ENCODE measurements at places on chromosomes 5 and 9.

- no peak for DNase-seq
These were observed 111.7 kb upstream of the MRPS30 start for GRCh38 chr5:44697025-44697424.

GRCh38 chr5:116415989-116416388 is 158.6 kb downstream of the SEMA6A start:
- DNase-seq = no peak

DNA sequence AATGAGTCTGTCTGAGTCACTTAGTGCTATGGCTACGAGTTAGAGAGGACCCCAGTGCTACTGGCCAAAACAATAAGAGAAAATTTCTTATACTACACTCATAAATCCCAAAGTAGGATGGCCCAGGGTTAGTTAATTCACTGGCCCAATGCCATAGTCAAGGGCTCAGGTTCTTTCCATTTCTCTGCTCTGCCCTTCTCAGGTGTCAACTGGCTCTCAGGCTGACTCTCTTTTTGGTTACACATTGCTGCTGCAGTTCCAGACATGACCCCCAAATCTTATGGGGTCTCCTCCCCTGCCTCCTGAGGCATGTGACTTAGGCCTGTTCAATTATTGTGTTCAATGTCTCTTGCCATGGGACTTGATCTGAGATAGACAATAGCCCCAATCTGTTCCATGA is 70.4 kb downstream of the ARHGEF37 start:
- no peak for DNase-seq

DNA sequence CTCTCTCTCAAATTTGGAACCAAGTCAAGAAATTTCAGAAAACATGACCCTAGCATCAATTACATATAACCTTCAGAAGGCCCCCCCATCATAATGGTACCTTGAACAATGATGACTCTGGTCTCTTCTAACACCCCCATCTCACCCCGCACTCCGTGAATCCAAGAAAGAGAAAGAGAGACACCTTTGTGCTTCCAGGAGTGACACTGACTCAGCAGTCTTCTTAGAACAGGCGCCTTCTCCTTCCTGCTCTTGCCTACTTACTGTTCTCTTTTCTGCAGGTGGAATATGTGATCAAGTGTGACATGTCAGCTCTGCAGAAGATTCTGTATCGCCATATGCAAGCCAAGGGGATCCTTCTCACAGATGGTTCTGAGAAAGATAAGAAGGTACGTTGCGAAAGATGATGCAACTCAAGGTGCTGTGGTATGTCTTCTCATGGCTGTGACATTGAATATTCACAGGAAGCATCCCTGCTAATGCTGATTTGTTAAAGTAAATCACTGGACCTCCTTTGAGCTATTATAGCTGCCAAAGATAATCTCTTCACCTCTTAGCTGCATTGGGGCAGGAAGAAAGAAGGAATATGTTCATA is 81.3 kb downstream of the SMARCA2 start:
- no peak for DNase-seq

- no peak for DNase-seq
These were observed 576.2 kb upstream of the CLINT1 start for GRCh38 chr5:158435161-158435616.

DNA sequence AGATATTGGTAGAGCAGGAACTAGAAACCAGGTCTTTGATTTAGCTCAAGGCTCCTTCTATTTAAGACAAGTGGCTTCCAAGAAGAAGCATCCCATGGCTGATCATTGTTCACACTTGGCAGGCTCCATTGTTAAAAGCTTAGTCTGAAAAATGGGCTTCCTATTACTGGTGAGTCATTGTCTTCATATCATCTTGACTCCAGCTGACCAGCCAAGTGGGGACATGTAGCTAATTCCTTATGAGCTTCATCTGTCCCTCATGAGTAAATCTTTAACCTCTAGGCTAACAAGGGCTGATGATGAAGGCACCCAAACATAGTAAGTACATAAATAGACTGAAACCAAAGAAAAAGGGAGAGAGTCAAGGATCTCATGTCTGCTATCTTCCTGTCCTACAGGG is 530.3 kb upstream of the KLF4 start:
- no peak for DNase-seq

- no peak for DNase-seq
These were observed 1823.4 kb downstream of the MAT2B start for GRCh38 chr5:165328846-165329245.

DNA sequence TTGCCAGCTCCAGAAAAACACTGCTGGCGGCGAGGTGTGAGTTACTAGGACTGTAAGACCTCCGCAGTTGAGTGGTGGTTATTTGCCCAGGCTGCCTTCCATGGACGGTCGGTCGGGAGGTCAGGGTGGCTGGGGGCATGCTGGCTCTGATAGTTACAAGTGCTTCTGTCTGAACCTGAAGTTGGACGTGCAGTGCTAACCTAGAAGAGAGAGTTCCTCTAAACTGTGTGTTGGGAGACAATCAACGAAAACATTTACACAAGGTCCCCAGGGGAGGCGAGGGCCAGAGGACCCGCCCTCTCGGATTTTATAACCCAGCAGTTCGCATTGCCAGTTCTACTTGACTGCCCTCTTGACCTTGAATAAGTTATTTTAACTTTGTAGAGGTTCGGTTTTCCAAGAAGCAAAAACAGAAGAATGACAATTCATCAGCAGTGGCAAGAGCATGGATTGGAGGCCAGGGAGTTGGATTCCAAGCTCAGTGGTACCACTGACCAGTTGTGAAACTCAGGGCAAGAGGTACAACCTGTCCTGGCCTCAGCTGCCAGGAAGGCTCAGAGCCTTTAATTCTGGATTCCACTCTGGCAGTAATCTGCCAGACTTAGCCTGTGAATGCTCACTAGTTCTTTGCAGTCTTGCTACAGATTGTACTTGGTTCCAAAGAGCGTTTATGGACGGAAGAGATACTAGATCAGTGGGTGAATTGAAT is 28.7 kb upstream of the PDE8B start:
- DNase-seq = no peak

- DNase-seq = no peak
These were observed 4.3 kb upstream of the EMB start for GRCh38 chr5:50445296-50445949.

GRCh38 chr5:108046955-108047670 is 334.8 kb downstream of the FBXL17 start:
- no peak for DNase-seq

DNA sequence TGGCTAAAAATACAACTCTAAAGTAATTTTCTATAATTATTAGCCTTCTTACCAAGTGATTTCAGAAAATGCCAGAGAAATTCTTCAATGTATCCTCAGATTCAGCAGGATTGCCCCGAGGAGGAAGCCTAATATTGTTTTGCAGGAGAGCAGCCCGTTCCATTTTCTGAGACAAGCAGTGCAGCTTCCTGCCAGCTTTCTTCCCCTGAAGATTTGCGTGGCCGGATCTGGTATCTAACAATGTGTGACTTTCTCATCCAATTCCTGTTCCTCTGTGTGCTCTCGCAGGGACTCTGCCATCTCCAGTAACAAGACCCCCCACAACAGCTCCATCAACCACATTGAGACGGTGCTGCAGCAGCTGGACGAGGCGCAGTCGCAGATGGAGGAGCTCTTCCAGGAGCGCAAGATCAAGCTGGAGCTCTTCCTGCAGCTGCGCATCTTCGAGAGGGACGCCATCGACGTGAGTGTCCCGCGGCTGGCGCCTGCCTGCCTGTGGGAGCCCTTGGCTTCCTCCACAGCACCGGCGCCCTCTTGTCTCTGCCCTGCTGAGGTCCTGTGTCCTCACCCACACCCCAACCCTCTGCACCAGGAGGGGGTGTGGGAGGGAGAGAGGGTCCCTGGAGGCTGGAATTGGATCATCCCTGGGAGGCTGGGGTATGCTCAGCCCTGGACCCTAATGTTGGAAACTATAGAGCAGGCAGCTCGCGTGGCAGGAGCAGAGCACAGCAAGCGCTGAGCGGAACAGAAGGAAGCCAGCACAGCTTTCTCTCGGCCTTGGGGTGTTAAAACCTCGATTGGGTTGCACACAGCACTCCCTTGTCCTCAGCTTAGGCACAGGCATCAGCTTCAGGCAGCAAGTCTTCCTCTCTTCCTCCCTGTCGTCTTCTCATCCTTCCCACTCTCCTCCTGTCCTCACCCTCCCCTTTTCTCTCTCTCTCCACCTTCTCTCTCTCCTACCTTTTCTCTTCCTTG is 216.2 kb downstream of the TRIO start:
- DNase-seq = no peak

DNA sequence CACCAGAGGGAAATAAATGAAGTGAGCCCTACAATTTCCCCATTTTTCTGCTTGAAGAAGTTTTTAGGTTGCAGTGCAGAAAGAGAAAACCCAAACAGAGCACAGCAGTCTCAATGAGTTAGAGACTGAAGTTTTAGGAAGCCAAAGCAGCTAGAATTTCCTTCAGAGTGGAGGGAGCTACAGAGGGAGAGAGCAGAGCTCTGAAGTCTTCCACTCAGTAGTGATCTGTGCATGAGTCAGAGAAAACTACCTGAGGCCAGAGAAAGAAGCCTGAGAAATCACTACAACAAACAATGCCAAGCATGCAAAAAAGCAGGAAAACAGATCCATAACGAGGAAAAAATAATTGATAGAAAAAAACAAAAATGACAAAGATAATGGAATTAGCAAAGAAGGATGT is 17.9 kb upstream of the NDUFB6 start:
- no peak for DNase-seq

GRCh38 chr5:168471785-168472184 is 14.5 kb upstream of the RARS1 start:
- no peak for DNase-seq

DNA sequence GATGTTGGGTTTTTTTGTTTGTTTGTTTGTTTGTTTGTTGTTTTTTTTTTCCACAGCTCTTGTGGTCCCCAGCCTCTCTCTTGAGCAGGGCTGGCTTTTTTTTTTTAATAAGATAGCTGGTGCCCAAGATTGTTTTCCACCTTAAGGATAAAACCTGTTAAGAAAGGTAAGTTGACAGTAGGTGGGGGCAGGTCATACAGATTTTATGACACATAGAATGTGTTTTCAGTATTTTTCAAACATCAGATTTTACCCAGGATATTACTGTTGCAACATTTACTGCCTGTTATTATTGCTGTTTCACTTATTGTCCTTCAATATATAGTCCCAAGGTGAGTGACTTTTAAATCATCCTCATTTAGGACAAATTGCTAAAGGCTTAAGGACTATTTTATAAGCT is 3.9 kb upstream of the IL7R start:
- DNase-seq = no peak

GRCh38 chr9:86795047-86795442 is 152.3 kb downstream of the GAS1 start:
- DNase-seq = no peak

GRCh38 chr9:68546596-68547390 is 6.1 kb upstream of the TMEM252 start:
- no peak for DNase-seq

- no peak for DNase-seq
These were observed 462.2 kb downstream of the DIRAS2 start for GRCh38 chr9:90180381-90180780.

DNA sequence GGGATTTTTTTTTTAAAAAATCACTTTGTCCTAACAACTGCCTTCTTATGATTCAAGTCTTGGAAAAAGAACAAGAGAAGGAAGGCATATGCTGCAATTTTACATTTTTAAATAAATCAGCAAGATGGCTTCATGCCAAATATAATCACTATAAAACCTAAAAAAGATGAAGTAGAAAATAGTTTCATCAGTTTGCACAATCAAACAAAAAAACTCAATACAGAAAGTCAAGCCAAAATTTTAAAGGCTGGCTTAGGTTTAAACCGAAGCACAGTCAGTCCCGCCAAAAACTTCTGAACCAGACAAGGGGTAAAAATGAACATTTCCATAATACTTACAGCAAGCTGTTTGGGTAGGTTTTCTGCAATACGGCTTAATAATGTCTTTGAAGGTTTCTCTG is 57.3 kb downstream of the ZFR start:
- DNase-seq = no peak

DNA sequence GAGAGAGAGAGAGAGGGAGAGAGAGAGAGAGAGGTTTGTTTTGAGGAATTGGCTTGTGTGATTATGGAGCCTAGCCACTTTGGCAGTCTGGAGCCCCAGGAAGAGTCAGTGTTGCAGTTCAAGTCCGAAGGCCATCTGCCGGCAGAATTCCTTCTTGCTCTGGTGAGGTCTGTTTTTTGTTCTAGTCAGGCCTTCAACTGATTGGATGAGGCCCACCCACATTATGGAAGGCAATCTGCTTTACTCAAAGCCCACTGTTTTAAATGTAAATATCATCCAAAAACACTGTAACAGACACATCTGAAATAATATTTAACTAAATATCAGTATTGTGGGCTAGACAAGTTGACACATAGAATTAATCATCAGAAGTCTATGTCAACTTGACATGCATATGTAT is 11.4 kb upstream of the GRM6 start:
- no peak for DNase-seq

DNA sequence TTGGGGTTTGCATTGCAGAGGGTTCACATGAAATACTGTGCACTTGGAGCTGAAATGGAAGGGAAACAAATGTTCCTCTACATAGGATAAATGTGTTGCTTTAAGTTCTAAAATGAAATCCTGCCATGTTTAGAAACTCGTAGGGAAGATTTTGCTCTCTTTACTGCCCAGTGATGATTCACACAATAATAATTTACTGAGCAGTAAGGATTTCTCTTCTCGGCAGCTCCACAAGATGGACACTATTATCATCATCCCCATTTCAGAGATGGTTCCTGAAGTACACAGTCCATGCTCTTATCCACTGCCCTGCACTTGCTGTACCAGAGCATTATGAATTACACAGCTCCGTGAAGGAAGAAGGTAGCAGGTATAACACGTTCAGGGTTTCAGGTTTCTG is 4.1 kb downstream of the HACD4 start:
- DNase-seq = no peak

- no peak for DNase-seq
These were observed 1.8 kb downstream of the PFDN1 start for GRCh38 chr5:140301136-140301535.

DNA sequence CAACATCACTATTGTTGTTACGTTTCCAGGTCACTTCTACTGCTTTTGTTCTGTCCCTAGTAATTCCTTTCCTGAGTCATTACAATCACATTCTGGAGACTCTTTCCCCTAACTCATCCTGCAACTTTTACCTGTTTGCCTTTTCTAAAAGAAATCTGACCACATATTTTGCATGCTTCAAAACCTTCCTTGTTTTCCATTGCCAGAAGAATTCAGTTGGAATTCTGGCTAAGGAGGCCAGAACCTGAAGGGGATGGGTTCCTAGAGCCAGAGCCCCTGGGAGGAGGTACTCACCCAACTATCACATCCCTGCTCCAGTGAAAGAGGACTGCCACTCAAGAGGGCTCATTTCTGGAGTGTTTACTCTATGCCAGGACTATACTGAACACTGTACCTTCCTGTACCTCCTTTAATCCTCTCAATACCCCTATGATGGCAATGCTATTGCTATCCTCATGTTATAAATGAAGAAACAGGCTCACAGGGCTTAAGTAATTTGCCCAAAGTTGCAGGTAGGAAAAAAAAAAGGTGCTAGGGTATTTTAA is 42.8 kb upstream of the MAST4 start:
- no peak for DNase-seq

GRCh38 chr5:11547730-11548129 is 356.5 kb downstream of the CTNND2 start:
- no peak for DNase-seq

GRCh38 chr5:107472620-107473064 is 198.1 kb downstream of the EFNA5 start:
- no peak for DNase-seq

All from left hindlimb (tissue), 1 donor.